T-helper 9 cell (primary cell): ENCODE measurements at places on chromosomes 12 and 14.

- DNase-seq = peak; percentile 64
These were observed 3.7 kb downstream of the UNC119B start for GRCh38 chr12:120713861-120714482.

- DNase-seq = no peak
These were observed 277.5 kb downstream of the NUAK1 start for GRCh38 chr12:105861227-105861626.

DNA sequence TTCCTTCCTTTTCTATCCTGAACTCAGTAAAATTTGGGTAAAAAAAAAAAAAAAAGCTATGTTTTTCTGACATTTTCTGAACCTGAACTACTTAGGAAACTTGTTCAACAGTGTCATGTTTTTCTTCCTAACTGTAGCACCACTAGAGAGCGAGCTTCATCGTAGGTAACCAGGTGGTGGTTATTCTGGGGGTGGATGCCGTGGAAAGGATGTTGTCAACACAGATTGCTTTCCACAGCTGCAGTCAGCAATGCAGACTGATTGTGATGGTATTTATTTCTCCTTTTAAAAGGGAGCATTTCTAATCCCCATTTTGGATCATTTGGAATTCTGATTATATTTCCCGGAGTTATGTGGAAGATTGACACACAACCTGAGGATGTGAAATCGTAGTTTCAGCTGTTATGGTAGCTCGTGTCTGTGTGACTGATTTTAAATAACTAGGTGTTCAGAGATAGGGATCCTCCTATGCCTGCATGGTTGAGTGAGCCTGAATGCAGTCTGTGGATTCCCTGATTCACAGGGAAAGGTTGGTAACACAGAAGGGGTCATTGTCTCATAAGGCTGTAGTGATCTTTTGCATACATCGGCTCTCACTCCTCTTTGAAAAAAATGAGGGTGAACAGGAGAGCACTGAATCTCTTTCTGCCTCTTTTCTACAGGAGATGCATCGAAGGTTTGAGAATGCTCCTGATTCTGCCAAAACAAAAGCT is 113.2 kb downstream of the ERC1 start:
- DNase-seq = no peak

GRCh38 chr12:132484183-132484890 is 5.6 kb upstream of the FBRSL1 start:
- no peak for DNase-seq

GRCh38 chr12:24561411-24561871 is 387.5 kb downstream of the BCAT1 start:
- DNase-seq = no peak

- DNase-seq = no peak
These were observed 8.1 kb downstream of the MYL2 start for GRCh38 chr12:110912263-110912662.

DNA sequence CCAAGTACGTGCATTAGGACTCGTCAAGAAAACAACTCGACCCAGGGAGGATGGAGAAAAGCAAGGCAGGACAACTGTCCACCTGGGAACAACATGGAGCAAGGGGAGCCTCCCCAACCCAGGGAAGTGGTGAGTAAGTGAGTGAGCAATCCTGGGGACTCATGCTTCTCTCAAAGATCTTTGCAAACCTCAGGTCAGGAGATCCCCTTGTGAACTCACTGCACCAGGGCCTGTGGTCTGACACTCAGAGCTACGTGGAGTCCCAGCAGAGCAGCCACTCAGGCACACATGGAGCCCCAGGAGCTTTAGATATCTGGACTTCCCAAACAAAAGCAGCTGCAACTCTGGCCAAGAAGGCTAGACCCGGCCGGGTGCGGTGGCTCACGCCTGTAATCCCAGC is 12.2 kb upstream of the OR5AU1 start:
- DNase-seq = no peak

DNA sequence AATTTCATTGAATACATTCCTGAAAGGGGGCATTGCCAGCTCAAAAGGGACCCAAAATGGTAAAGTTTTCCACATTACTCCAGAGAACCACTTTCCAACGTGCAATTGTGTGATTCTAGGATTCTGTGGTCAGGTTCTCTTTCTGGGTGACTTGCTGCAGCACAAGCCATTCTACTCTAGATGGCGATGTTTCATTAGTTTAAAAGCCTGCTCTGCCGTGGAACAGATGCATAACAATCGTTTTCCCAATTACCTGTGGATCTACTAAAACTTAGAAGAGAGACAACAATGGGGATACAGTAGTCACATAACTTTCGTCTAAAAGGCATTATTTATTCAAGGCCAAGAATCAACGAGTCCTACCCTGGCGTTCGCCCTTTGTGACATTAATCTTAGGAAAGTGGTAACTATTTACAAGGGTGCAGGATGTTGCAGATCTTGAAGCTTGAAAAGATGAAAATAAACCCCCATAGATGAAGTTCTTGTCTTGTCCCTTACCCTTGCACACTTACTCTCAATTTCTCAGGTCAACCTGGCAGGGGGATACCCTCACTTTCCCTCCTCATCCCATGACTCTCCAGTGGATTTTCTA is 400.9 kb downstream of the SNAPC1 start:
- DNase-seq = no peak

DNA sequence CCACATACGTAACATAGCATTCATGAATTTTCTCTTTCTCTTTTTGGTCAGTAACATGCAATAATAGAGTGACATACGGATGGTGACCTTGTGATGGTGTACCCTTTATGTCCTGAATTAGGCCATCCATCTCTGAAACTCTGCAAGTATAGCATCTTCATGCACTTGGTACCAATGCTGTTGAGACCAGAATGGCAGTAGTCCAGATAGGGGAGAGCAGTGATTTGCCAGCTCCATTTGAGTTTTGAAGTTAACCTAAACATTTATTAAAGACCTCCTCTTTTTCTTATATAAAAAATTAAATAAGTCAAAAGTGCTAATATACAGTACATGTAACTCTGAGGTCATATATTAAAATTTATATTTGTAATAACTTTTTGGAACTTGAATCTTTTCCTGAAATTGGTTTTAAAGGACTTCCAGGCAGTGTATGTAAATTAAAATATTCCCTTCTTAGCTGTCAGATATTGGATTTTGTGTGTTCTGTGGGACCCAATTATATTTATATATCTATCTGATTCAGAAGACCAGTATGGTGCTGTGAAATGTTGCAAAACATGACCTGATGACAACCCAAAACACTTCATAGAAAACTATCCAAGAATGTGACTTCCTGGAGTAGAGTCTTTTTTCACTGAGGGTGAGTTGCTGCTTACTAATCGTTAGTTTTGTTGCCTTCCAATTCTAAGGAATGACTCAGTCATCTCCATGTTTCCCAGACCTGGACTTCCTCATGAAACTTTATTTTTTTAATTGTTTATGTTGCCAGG is 3.5 kb downstream of the ELK3 start:
- no peak for DNase-seq

GRCh38 chr12:45216230-45216982 is 511 bp downstream of the ANO6 start:
- peak; percentile 25 for DNase-seq

- no peak for DNase-seq
These were observed 99.0 kb upstream of the PKP2 start for GRCh38 chr12:32995623-32996022.

DNA sequence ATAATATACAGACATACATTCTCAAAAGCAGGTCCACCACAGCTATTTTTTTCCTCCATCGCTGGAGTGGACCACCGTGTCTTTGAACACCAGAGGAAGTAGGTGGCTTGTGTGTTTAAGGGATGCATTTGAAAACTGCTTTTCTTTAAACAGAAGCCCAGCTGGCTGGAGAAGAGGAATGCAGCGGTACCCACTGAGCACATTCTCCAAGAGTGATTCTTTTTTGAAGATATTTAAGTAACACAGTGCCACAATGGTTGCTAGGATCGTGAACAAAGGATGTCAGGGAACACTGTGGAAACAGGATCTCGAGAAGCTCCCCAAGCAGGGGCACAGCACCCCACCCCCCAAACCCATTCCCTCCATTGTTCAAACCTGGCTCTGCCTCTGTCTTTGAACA is 286.6 kb upstream of the PWP1 start:
- DNase-seq = no peak

DNA sequence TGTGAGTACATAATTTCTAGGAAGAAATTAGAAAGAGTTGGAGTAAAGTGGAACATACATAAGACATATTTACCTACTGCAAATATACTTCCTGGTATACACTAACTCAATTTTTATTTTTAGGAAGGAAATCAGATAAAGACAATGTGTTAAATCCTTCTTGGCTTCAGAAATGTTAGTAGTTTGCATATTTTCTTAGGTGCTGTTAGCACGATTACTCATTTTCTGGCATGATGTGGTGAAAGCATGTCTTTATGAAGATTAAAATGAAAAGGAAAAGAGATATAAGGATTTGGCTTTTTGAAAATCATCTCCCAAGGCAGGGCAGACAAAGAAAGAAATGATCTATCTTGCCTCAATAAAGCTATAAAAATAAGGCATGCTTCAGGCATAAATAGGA is 287.6 kb upstream of the E2F7 start:
- no peak for DNase-seq
